ENCODE measurements at places on chromosomes 2 and 18.

GRCh38 chr2:148885988-148886387 lies 11.0 kb downstream of the KIF5C start:
- no peak for DNase-seq

GRCh38 chr2:169452080-169452479 lies 27.2 kb upstream of the BBS5 start:
- peak; percentile 25 for DNase-seq

DNA sequence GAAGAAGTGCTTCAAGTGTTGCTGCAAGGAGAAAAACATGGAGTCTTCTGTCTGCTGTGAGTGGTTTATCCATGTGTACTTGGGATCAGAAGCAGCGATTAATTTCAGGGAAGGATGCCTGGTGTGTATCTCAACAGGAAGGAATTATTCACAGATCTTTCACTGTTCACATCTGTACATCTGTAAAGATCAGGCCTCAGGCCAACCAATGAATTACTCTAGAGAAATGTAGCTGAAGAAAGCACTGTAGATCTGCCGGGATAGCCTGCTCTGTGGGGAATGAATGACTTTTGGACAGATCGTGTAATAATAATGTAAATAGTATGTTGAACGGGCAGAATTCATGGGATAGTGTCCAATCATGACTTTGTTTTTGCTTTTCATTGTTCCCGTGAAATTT lies 54.0 kb upstream of the SPP2 start:
- no peak for DNase-seq

GRCh38 chr2:241931084-241931975 lies 61.8 kb downstream of the RTP5 start:
- DNase-seq = no peak

DNA sequence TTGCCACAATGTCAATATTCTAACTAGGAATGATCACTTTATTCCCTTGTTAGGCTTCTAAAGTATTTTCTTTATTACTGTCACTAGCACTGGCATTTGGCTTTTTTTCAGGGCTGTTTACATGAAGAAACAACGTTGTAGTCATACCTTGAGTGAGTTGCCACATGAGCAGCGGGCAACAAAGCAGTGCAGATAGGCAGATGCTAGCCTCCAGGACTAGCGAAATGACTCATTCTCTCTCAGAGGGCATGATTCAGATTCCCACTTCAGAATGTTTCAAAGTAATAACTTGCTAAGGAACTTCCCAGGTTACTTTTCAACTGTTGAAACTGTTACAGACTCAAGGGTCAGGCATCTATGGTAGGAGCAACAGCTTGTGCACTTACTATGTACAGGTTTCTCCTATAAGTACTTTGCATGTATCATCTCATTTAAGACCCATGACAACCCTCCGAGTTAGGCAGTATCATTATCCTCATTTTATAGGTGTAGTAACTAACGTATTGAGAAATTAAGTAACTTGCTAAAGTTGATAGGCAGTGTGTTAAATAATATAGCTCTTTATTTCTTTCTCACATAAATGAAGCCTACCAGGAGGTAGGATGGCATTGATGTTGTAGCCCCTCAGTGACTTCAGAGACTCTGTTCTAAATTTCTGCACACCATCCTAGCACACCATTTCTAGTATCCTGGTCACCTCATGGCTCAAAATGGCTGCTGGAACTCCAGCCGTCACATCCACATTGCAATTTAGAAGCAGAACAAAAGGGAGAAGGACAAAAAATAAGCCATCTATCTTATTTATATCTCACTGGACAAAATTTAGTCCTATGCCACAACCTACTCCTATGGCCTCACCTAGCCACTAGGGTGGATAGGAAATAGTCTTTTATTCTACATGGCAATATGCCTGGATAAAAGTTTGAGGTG lies 83.3 kb downstream of the ICOS start:
- no peak for DNase-seq

GRCh38 chr18:36012891-36013290 lies 40.4 kb downstream of the RMP24 start:
- DNase-seq = no peak

GRCh38 chr2:189561371-189562038 lies 19.1 kb downstream of the SLC40A1 start:
- no peak for DNase-seq

DNA sequence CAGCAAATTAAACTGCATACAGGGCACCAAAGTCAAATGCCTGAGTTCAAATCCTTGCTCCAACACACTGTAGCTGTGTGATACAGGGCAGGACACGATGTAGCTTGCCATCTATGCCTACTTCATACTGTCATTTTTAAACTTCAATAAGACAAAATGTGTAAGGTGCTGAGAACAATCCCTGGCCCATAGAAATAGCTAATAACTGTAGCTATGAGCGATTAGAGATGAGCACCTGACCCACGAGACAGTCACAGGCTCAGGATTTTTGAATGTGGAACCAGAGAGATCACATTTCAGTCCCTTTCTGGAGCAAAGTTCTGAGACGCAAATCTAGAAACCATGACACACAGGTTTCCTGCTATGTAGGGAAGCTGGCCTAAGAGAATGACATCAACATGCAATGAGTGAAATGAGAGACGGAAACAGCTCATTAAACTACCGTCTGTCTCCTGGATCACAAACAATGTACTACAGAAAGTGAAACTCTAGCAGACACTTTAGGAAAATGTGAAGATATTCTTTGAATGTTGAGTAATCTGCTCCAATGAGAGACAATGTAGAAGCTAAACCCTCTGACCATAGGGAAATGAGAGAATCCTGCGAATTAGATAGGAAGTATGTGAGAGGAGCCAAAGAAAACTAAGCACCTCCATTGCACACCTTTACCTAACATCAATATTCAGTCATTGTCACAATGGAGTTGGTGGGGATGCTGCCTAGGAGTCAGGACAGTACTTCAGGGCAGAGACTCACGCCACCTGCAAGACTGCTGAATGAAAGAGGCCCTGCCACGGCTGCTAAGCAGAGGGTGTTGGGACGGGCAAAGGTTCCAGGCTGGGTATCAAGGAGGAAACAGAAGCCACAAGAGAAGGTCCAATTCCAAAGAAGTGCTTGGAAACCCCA lies 25.5 kb downstream of the B4GALT6 start:
- no peak for DNase-seq

GRCh38 chr2:194182888-194183287 lies 1474.1 kb upstream of the SLC39A10 start:
- DNase-seq = peak; percentile 0

- DNase-seq = peak; percentile 21
Observed at GRCh38 chr2:161414042-161415033, 1.8 kb upstream of the TBR1 start.

- no peak for DNase-seq
Observed at GRCh38 chr2:212970132-212970531, 181.3 kb downstream of the IKZF2 start.

DNA sequence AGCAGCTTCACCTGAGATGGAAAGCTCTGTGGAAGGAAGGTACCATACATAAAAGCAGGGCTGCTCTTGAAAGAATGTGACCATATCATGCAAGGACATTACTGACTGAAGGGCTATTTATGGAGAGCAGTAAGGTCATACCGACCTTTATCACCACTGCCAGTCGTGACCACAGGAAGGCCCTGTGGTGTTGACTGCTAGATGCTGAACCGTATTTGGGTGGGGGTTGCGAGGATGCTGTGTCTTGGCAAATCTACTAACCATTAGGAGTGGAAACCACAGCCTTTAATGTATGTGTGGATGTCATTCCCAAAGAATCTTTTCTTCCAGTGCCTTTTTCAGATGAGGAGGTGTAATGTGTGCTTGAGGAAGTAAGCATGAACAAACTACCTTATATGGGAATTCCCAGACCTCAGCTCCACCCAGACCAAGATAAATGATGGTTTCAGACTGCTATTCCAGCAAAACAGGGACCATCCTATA lies 60.8 kb downstream of the LIMS1 start:
- DNase-seq = no peak

GRCh38 chr18:47054369-47054768 lies 18.9 kb upstream of the ELOA2 start:
- no peak for DNase-seq

Measured in NCI-H524 (cell line).